ENCODE measurements at places on chromosomes 13 and 19.

DNA sequence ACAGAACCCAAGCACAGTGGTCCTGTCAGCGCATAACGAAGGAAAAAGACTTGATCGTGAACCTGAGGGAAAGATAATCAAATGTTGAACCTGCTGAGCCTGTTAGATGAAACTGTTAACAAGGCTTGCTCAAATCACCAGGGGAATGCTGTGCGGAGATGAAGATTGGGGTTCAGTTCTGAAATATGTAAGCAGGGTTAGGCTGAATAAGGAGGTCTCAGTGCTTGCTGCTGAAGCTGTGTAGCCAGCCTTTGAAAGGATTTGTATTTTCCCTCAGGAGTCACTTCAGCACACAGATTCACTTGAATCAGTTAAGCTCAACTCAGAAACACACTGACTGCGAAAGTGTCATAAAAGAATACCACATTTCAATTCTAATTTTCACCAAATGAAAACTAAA, 793.5 kb downstream of the OLFM4 start:
- no peak for DNase-seq

GRCh38 chr19:6501740-6502648, at the start of gene TUBB4A:
Gene TUBB4A (minus strand): TSS chr19:6502309. CDS start chr19:6502212, 97 bp downstream.
- DNase-seq = peak; percentile 47

GRCh38 chr19:8324186-8325050, 3.1 kb downstream of the RPS28 start:
- DNase-seq = no peak

- no peak for DNase-seq
Measured at GRCh38 chr13:27578121-27579030, 42.0 kb downstream of the LNX2 start.

GRCh38 chr13:74107598-74107997, 26.6 kb downstream of the KLF12 start:
- DNase-seq = no peak

GRCh38 chr13:78600280-78600883, 3.0 kb downstream of the POU4F1 start:
- no peak for DNase-seq

GRCh38 chr13:89749888-89750287, 1597.6 kb upstream of the MIR17HG start:
- DNase-seq = no peak

DNA sequence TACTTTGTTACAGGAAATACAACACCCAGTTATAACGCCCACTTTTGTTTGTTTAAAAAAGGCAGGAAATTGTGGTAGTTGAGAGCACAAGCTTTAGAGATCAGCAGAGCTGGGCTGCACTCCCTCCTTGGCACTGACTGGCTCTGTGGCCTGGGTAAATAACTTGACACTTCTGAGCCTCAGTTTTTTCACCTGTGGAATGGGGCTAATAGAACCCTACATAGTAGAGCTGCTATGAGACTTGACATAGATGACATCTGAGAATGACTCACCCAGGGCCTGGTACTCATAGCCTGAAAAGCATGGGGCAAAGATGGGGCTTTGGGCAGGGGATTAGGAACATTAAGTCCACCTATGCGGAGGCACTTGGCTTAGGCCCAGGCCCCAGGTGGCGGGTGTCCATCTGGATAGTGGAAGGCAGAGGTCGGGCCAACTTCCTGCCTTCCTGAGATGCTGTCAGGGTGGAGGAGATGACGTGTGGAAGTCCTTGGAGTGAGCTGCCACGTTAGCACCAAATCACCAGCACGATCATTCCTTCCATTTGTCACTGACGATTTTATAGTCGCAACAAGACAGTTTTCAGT, 159.1 kb downstream of the KATNAL1 start:
- no peak for DNase-seq

GRCh38 chr13:83086948-83087347, 795.3 kb downstream of the SLITRK1 start:
- no peak for DNase-seq

- DNase-seq = no peak
Measured at GRCh38 chr19:10730932-10731331, 13.1 kb downstream of the DNM2 start.

- no peak for DNase-seq
Measured at GRCh38 chr13:28505543-28506135, 10.7 kb upstream of the FLT1 start.

DNA sequence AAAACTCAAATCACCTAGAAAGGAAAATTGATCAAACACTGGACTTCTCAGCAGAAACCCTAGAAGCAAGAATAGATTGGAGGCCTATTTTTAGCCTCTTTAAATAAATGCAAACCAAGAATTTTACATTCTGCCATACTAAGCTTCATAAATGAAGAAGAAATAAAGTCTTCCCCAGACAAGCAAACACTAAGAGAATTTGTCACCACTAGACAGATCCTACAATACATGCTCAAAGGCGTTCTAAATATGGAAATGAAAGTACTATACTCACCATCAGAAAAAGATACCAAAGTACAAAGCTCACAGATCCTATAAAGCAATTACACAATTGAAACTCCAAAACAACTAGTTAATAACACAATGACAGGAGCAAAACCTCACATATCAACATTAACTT, 578.1 kb downstream of the UQCRFS1 start:
- no peak for DNase-seq

- no peak for DNase-seq
Measured at GRCh38 chr13:101727118-101727517, 274.6 kb downstream of the ITGBL1 start.

DNA sequence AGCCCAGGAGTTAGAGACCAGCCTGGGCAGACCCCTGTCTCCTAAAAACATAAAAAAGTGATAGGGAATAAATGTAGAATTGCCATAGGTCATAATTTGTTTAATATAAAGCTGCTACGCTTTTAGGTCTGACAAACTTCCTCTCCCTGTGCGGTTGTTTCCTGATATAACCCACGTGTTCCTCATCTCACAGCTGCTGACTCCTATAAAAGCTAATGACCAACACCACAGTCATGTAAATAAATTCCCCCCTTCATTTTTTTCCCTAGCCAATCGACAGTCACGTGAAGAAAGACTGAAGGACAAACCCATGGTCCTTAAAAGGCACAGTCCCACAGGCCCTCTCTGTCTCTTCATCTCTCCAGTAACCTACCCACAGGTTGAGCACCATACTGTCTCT, 27.5 kb downstream of the ZNF266 start:
- DNase-seq = no peak

GRCh38 chr13:96940961-96941360, 53.3 kb downstream of the OXGR1 start:
- no peak for DNase-seq

GRCh38 chr13:50797091-50797490, 46.4 kb downstream of the DLEU7 start:
- DNase-seq = no peak

DNA sequence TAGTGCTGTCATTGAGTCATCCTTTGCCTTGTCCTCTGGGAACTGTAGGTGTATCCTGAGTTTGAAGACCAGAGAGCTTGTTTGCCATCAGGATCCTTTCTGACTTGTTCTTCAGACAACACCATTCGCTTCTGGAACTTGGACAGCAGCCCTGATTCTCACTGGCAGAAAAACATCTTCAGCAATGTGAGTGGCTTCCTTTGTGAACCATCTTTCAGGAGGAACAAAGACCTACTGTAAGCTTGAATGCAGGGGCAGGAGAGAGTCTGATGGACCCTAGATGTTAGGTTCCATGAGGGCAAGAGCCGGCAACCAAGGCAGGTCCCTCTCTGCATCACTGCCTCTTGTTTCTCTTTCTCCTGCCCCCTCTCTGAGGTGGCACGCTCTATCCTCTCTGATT, 26.7 kb downstream of the WDR62 start:
- no peak for DNase-seq

DNA sequence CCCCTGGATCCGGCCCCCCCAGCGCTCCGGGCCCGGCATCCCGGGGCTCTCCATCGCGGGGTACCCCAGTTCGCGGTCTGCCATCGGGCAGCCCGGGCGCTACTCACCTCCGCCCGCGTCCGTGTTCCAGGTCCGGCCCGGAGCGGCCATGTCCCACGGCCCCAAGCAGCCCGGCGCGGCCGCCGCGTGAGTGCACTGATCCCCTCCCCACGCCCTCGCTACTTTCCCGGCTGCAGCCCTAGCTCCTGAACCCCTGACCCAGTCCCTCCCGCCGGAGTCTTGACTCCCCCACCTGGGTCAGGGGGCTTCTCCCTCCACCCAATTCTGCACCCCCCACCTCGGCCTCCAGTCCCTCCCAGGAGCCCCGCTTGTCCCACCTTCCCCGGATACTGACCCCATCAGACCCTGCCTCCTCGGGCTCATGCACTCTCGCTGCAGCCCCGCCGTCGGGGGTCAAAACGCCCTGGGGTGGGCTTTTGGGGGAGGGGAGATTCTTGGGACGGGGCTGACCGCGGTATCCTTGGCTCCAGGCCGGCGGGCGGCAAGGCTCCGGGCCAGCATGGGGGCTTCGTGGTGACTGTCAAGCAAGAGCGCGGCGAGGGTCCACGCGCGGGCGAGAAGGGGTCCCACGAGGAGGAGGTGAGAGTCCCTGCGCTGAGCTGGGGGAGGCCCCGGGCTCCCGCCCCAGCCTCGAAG, 566 bp downstream of the HMG20B start:
- DNase-seq = no peak

DNA sequence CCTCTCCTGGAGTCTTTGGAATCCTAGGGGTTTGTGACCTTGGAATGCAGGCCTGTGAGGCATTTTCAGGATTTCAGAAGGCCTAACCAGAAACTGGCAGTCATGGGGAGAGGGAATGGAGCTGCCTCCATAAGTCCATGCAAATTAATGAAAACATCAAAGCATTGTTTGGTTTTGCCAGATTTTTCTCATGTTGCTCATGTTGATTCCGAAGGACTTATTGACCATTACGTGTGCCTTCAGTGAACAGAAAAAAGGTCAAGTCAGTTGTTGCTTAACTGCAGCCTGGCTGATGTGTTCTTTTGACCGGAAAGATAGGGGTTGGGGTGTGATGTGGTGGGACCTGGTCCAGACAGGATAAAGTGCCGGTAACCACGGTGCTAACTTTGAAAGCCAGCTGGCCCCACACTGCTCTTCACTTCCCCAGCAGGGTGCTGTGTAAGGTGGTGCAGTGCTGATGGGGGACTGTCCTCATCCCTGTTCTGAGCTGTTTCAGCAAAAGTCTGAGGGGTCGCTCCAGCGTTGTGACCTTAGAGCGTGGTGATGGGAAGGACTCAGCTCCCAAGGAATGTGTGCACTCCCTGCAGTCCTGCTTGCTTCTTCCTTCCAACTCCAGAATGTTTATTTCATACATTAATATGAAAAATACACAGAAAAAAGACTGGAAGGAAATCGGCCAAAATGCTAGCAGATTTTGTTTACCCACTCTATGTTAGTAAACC, 3.5 kb downstream of the RNF113B start:
- no peak for DNase-seq

- peak; percentile 78 for DNase-seq
Measured at GRCh38 chr19:49889687-49890348, 6.9 kb downstream of the IL4I1 start.

DNA sequence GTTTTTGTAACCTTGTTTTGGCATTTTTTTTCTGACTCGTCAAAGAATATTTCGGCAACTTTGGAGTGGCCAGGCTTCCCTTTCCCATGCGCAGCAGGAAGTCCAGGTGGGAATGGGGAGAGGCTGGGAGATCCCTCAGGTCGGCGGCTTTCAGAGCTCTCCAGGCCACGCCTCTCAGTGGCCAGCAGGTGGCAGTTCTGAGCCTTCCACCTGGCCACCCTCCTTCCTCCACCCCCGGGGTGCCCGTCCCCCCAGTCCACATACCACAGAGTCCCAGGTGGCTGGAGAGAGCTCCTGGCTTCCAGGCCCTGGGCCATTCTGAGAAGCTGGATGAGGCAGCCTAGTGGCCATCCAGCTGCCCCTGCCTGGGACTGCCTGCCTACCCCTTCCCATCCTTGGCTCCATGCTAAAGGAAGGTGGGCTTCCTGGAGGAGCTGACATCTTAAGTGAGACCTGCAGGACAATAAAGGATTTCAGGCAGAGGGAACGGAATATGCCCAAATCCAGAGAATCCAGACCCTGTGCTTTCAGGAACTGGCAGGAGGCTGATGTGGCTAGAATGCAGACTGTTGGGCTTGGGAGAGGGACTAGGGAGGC, 46.3 kb downstream of the CCNE1 start:
- peak; percentile 24 for DNase-seq

DNA sequence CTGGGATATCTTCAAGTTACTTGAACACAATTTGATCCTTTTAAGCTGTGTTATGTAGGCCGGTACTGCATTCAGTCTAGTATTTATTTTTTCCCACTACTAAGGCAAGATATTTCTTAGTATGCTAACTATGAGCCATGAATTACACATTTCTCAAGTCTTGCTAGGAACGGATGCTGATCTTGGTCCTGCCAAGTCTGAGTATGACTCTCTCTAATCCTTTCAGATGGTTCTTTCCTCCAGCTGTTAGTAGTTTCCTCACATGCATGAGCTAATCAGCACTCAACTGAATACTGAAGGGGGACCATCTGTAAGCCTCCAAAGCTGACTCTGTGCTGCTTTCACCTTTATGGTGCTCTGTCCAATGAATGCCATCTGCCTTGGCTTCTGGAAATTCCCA, 460.3 kb downstream of the KCTD12 start:
- no peak for DNase-seq

- no peak for DNase-seq
Measured at GRCh38 chr19:8468761-8469373, 24.1 kb downstream of the HNRNPM start.

DNA sequence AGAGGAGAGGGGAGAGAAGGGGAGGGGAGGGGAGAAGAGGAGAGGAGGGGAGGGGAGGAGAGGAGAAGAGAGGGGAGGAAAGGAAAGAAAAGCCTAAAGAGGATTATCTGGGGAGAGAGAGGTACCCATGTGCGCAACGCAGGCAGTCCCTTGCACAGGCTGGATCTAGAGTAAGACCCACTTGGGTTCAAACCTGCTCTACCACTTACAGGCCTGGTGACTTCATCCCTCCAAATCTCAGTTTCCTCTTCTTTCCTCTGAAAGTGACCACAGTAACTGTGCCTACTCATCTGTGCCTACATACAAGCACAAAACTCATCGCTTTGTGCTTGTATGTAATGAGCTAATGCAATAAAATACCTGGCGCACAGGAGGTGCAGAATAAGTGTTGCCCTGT, 732 bp upstream of the MAP1S start:
- DNase-seq = no peak

- DNase-seq = no peak
Measured at GRCh38 chr13:114078461-114079451, 53.7 kb downstream of the RASA3 start.

- DNase-seq = no peak
Measured at GRCh38 chr19:48629599-48630295, 7.4 kb downstream of the DBP start.

- DNase-seq = peak; percentile 60
Measured at GRCh38 chr19:45404557-45405434, at the start of gene PPP1R13L. Gene PPP1R13L (minus strand): TSS chr19:45405069. CDS start chr19:45398318, 6,751 bp downstream.
